GM13977 (cell line): ENCODE measurements at places on chromosomes 5 and 9.

GRCh38 chr9:27861887-27862286 lies 288.6 kb upstream of the C9orf72 start:
- no peak for DNase-seq

GRCh38 chr9:91421971-91422757 lies 1.5 kb downstream of the NFIL3 start:
- DNase-seq, result peak; percentile 46

DNA sequence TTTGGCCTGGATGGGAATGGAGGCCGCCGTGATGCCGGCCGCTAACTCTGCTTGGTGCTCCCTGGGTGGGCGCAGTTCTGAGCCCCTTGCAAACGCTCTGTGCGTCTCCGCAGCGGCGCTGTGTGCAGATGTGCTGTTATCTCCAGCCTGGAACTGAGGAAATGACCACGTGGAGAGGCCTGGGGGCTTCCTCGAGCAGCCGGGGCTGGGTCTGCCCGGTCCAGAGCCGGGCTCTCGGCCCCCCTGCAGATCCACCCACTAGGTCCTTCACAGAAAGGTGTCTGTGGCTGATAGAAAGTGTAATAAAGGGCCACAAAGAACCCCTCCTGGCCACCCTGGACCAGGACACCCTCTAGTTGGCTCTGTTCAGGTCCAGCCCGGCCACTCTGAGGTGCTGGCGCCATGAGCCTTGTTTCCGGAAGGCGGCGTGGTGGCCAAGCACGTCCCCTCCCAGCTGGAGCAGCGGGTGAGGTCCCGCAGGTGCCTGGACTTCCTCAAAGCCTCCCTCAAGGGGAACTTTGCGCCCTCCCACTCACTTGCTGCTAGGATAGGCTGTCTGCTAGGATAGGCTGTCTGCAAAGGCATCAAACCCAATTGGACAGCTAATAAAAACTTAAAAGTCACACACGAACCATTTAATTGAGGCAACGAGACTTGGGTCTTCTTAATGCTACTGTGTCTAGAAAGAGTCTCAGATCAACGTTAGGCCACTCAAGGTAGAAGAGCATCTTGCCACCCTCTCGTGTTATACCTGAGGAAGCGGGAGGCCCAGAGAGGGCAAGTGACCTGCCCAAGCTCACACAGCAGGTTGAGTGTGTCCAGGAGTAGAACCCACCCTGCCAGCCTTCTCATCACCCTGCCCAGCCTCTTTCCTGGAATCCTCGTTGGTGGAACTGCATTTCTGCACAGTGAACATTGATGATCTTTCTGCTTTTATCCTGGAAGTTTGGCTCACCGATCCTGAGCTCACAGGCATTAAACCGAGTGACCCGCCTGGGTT lies 109.3 kb upstream of the FCN2 start:
- DNase-seq, result peak; percentile 56

DNA sequence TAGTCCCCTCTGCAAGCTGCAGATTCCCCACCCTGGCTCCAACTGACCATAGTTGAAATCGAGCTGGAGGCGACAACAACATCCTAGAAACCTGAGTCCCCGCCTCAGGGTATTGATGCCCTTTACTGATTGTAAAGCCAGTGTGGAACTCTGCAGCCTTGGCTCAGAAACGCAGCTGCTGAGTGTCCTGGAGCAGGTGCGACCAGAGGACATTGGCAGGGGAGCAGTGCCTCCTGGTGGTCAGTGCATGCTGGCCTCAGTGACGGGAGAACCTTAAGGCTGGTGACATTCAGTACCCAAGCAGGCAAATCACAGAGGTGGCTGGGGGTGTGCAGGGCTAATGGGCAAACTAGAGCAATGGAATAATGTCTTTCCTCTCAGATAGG lies 20.4 kb upstream of the ZNF354B start:
- DNase-seq, result no peak

- no peak for DNase-seq
These were observed 282.4 kb downstream of the ARHGEF28 start for GRCh38 chr5:73908395-73908794.

- peak; percentile 48 for DNase-seq
These were observed 43.2 kb upstream of the IER5L start for GRCh38 chr9:129221233-129221632.

DNA sequence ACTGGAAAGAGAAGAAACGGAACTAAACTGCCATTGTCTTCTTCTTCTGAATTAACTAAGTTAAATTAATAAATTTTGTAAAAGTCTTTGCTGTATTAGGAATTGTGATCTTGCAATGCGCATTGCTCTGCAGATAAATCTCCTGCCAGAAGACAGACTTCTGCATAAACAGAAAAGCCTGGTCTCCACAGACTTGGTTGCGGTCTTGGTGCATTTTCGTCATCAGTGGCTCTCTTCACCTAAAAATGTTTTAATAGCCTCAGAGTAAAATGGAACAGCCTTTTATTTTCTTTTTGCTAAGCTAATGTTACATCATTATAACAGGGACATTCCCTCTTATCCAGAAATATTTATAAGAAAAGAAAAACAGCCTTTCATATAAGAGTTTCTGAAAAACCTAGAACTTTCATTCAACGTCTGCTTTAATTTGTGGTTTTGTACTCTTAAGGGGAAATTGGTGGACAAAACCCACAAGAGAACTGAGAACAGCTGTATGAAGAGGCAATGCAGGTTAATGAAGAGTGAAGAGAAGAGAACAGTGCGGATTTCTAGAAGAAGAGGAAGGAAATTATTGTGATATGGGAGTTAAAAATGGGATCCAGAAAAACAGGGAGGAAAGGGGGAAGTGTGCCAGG lies 10.1 kb downstream of the IFNA5 start:
- DNase-seq, result no peak

DNA sequence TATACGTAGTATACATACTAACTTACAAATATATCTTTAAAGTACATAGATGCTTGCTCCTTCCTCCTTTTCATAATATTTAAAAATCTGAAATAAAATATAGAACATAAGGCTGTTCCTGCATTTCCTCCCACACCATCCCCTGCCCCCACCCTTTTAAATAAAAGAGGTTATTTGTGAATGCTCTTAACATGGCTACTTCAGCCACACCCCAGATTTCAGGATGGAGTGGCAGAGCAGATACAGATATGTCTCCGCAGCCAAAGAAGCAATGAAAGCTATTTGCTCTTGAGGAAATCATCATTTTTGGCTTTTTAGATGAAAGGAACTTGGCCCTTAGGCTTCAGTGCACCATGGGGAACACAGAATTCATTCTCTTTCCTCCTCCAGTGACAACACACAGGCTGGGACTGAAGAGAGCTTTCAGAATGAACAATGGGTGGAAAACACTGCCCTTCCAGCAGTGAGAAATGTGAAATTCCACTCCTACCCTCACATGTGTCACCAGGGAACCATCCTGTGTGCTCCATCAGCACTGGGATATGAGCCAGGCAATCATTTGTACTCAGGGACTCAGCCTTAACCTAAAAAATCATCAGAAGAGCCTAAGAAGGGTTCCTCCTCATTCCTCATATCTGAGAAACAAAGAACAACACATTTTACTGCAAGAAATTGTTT lies 134.3 kb downstream of the PPP2R2B start:
- no peak for DNase-seq
